ENCODE measurements at places on chromosomes 3 and 15.

DNA sequence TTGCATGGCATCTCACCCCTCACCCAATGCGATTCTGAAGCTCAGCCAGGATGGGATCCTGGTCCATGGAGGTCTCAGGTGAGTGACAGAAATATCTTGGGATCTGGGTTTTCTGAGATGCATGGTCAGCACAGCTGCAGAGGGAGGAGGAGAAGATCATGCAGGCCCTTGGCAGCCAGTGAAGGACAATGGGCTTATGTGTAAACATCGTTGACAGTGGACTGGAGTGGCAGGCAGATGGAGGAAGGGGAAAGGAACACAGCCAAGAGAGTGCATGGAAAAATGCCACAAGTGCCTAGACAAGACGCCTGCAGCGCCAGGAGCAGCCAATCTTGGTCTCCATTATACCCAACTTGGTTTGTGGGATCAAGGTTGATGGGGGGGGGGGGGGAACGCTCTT, 347.9 kb downstream of the MCTP2 start:
- DNase-seq: no peak

DNA sequence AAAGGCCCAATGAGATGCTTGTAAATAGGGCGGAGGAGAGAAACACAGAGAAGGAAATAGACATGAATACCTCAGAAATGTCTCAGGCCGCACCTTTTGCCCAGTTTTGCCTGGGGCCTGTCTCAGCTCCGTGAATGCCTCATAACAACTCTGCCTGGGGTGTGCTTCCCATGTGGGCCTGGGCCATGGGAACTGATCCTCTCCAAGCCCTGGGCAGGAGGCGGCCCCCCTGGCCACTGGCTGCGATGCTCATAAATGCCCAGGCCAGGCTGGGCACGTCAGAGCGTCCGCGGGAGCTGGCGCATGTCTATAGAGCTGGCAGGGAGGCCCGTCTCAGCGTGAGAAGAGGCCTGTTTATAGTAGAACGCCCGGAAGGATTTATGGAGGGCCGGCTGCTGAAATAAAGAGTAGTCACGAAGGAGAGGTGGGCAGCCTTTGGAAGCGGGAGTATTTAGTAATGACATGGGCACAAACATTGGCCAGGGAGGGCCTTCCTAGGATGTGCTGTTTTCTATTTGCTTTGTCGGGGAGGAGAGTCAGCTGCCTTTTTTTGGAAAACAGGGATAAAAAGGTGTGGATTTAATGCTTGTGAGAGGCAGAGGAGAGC, 85.9 kb upstream of the IGF1R start:
- no peak for DNase-seq

DNA sequence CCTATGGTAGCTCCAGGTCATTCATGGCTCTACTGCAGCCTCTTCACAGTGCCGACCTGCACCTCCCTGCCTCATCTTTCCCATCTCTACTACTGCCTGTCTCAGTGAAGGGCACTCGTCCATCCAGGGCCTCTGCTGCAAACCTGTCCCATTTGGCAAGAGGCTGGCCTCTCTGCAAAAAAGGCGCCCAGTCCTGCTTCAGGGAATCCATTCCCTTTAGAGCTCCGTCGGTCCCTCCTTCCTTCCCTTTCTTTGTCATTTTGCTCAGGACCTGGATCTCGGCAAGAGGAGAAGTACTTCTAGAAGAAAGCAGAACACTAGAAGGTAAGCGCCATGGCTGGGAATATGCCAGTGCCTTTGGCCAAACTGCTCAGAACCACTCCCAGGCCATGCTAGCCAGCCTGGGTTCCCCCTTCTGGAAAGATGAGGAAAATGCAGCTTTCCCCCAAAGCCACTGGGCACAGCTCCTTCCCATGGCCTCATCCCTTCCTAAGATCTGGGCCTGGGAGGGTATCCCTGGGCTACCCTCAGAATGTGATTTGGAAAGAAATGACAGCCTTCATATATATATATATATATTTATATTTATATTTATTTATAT, 6.4 kb upstream of the ISL2 start:
- DNase-seq: no peak

DNA sequence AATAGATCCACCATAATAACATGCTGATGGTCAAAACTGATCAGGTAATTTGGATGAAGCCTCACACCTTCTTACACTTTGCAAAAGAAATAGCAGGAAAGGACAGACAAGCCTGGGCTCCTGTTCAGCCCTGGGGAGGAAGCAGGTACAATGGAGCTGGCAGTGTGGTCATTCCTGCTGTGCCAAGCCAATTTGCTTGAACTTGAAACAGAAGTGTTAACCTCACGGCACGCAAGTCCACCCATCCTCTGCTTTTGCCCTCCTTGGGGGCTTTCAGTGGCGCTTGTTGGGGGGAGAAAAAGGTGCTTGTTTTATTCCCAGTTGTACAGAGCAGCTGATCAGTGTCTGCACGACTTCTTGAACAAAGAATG, 36.8 kb upstream of the RFTN1 start:
- no peak for DNase-seq

GRCh38 chr3:143147707-143148106, 28.1 kb downstream of the CHST2 start:
- DNase-seq: no peak

GRCh38 chr15:91717811-91718210, 135.7 kb upstream of the SLCO3A1 start:
- no peak for DNase-seq

Data from stimulated activated CD8-positive, alpha-beta memory T cell treated with anti-CD3 and anti-CD28 coated beads, Interleukin-15, amount 100 ng/mL, for 4 hours (primary cell).